CD4-positive, alpha-beta T cell treated with Interleukin-1 beta for 1 hour (primary cell): ENCODE measurements at places on chromosomes 2 and 18.

DNA sequence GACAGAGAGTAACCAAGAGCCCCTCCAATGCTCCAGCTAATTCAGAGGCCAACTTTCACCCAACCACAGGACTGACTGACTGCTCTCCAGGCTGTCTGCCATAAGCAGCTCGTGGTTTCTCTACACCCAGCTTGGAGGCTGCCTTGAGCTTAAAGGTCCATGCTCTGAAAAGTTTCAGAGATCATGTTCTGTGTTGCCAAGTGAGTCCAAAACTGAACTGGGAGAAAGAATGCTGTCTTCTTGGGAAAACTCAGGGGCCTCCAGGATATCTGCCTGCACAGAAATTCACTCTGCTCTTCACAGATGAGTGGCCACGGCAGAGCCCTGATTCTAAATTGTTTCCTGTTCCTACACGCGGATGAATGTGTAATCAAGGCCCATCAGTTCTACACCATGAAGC, 51.1 kb downstream of the LPIN2 start:
- no peak for DNase-seq

DNA sequence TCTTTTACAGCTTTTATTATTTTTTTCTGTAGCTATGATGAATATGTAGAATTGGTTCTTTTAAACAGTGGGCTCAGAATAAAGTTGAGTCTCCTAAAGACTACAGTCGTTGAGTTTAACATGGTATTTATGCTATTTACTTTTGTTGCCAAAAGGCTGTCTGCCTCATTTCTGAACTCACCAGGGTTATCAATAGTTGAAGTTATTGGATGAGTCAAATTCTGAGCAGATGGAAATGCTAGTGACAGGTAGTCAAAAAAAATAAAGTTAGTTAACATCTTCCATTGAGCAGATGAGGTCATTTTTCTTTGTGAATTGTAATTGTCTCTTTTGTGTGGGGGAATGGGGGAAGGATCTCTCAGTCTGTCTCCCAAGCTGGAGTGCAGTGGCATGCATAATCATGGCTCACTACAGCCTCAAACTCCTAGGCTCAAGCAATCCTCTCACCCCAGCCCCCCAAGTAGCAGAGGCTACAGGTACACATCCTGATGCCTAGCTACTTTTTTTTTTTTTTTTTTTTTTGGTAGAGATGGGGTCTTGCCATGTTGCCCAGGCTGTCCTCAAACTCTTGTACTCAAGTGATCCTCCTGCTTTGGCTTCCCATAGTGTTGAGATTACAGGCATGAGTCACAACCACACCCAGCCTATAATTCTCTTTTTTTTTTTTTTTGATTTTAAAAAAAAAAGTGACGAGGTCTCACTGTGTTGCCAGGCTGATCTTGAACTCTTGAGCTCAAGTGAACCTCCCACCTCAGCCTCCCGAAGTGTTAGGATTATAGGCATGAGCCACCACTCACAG, 8.9 kb downstream of the PAPOLG start:
- no peak for DNase-seq

GRCh38 chr2:30481323-30481800, 34.3 kb downstream of the LCLAT1 start:
- DNase-seq, result no peak

DNA sequence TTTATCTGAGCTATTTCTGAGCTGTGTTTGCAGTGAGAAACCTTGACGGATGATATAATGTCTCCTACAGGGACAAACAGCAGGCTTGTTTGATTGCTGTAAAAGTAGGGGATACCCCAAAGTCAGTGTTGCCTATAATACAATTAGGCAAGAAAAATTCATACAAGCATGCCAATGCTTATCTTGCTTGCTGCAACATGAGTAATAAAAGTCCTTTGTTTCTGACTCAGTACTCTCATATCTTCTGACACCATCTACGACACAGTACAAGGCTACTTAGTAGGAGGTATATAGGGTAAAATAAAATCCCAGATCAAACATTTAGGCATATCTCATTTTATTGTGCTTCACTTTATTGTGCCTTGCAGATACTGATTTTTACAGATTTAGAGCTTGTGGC, 33.0 kb downstream of the ERBB4 start:
- DNase-seq, result no peak

- DNase-seq, result no peak
Observed at GRCh38 chr18:58802959-58803358, 61.7 kb upstream of the ZNF532 start.

- DNase-seq, result no peak
Observed at GRCh38 chr2:38108907-38109731, 33.2 kb upstream of the CYP1B1 start.

GRCh38 chr2:39394516-39394961, 42.5 kb downstream of the MAP4K3 start:
- DNase-seq, result no peak

DNA sequence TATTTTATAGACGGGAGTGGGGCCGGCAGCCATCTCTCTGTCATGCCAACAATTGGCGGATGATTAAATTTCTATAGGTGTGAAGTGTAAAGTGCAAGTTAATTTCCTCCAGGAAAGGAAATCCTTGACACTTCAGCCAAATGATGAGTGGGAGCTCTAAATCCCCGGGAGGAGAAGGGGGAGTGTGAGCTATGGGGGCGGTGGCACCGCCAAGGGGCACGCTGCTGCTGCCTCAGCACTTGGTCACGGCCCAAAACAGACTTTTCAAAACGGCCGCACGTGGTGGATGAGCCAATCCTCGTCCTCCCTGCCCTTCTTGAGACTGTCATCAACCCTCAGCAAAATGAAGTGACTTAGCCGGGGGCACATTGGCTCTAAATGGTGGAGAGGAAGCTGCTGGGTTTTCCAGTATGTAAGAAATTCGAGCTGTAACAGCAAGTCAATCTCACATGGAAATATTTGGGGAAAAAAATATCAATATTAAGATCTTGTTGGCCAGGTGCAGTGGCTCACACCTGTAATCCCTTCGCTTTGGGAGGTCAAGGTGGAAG, 200.8 kb downstream of the TFCP2L1 start:
- DNase-seq, result no peak

GRCh38 chr2:96197546-96198255, 10.9 kb downstream of the STARD7 start:
- DNase-seq, result no peak

GRCh38 chr2:160039166-160039903, 23.1 kb downstream of the PLA2R1 start:
- DNase-seq, result no peak

- DNase-seq, result no peak
Observed at GRCh38 chr2:55140316-55141219, 90.3 kb upstream of the RTN4 start.

DNA sequence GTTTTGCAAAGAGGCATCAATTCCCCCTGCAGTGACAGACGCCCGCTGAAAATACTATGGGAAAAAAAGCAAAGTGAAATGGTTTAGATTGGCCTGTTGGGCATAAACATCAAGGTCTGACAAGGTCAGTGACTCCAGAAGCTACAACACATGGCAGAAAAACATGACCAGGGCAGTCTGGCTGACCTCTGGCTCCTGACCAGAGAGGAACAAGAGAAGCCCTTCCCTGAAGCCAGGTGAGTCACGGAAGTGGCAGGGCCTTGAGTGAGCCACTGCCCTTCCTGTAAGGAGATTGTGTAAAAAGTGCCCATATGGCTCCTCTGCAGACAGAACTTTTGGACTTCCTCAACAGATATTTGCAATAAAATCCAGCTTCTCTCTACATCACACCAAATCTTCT, 72.0 kb downstream of the DNER start:
- DNase-seq, result no peak

GRCh38 chr2:130393318-130393910, 37.6 kb downstream of the PTPN18 start:
- no peak for DNase-seq

GRCh38 chr2:219680958-219681693, 53.7 kb downstream of the SLC4A3 start:
- no peak for DNase-seq

DNA sequence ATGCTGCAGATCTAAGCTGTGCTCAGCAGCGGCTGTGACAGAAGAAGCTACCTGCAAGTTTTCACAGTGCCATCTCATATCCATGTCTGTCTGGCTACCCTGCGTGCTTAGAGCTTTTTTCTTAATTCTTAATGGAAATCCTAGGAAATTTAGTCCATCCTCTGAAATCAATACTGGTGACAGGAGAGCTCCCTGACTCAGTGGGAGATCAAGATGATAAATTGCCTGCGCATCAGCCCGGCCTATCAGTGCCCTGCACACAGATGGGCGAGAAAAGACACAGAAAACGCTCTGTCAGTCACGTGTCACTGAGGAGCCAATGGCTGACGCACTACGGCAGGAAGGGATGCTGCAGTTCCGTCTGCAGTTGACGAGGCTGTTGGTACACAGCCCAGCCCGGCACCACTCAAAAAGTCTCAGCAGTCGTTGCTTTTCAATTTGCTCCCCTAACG, 819.6 kb upstream of the FSHR start:
- DNase-seq, result peak; percentile 66

DNA sequence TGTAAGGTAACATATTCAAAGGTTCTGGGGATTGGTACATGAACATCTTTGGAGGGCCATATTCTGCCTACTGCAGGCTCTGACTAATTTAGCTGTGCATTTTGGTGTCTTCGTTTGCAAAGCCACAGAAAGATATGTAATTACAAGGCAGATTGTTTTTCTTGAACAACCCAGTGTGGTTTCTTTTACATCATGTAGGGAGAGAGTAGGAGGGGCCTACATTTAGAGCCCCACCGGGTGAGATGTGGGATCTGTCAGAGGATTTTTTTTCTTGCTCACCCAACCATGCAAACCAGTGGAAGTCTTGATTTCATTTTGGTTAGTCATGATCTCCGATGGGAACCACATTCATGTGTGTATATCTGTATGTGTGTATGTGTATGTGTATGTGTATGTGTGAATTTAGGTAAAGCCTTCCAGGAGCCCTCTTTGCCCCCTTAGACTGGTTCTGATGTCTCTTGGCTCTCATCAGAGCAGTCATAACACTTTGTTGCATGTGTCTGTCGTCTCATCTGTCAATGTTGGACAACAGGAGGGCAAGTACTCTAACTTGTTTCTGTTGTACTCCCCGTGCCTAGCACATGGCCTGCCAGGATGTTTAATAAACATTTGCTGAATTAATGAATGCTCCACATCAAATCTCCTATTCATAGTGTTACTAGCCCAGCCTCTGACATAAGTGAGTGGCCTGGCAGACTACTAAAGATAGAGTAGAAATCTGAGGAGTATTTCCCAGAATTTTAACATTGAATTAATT, 239.9 kb downstream of the MTX2 start:
- DNase-seq, result no peak

GRCh38 chr18:59305295-59305694, 13.2 kb downstream of the CPLX4 start:
- DNase-seq, result no peak

DNA sequence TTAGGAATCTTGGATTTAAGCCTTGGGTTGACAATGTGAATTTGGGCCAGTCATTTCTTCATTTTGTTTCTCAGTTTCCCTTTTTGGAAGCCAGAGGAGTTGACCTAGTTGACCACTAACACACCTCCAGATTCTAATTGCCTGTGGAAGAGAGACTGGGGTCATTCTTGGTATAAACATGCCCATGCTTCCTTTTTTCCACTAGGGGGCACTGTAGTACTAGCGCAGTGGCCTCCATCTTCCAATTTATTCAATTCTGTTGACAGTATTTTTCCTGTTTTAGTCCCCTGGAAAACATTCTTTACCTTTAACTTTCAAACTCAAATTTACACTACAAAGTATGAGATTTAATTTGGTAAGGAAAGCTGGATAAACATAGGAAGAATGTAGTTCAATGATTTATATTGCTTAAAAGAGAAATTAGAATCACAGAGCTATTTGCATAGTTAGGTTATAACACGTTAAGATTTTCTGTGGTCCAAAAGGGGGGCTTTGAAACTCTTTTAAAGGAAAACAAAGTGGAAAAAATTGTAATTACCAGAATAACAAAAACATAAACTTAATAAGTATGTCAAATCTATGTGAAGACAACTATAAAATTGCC, 57.5 kb upstream of the AGPS start:
- peak; percentile 15 for DNase-seq

- DNase-seq, result no peak
Observed at GRCh38 chr18:33578518-33579348, 714 bp downstream of the ASXL3 start.

GRCh38 chr2:65985986-65986385, 448.9 kb upstream of the MEIS1 start:
- DNase-seq, result no peak

GRCh38 chr2:1925928-1926327, 181.6 kb upstream of the PXDN start:
- DNase-seq, result no peak

GRCh38 chr18:48942554-48943261, 8.1 kb downstream of the SMAD7 start:
- no peak for DNase-seq

- no peak for DNase-seq
Observed at GRCh38 chr2:119485336-119486110, 38.8 kb downstream of the SCTR start.

DNA sequence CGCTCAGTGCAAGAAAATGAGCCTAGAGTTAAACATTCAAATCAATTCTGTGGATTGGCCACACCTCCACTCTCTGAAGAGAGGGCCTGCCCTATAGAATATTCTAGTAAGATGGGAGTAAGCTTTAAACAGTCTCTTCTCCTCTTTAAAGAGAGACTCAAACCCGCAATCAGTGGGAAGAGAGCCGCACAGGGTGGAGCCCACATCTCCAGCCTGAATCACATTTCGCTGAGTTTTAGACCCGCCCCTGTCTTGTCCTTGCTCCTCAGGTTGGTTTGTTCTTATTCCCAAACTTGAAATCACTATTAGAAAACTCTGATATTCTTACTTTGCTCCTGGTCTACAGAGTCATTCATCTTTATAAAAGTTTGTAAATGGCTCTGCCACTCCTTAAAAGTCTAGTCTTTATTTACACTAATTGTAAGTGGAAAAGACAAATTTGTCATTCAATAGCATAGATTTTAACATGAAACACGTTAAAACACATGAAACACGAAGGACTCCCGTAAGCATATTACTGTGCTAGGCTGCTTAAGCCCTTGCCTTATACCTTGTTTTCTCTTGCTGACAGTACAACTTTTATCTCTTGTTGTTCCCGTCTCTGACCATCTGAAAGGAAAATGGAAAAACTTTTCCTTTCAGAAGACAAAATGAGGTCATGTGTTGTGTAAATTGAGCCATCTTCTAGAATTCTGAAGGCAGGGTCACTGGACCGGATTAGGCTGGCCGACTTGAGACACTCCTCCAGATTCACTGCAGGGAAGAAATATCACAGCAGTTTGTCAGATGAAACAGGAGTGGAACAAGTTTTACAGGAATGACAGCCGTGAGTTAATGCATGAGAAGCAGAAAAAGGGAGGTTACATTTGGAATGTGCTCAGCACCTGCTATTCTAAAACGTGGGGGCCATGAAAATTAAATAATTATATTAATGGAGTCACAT, 5.6 kb downstream of the DSC1 start:
- no peak for DNase-seq

DNA sequence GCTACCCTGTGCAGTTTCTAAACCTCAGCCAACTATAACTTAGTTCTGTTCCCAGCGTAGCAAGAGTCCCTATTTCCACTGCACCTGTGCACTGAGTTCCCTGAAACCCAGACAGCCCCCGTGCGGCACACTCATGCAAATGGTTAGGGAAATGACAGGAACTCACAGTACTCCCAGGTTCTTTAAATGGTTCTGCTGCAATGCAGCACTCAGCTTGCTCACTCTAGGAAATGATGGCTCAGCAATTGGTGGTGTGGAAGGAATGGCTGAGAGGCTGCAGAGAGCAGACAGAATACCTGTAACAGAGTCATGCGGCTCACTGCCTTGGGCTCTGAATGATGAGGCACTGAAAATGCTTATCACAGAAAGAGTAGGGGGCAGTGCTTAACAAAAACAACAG, 143.0 kb downstream of the RAD51AP2 start:
- DNase-seq, result no peak

- DNase-seq, result no peak
Observed at GRCh38 chr2:688504-689076, 11.4 kb upstream of the TMEM18 start.

GRCh38 chr2:152485954-152486736, 151.2 kb downstream of the FMNL2 start:
- no peak for DNase-seq
